SK-N-SH treated with all-trans-retinoic acid at 6 μM for 48 hours (cell line): ENCODE measurements at places on chromosomes 7 and 10.
A peak's percentile ranks its signal among the peaks of the same experiment; 100 is the strongest.

DNA sequence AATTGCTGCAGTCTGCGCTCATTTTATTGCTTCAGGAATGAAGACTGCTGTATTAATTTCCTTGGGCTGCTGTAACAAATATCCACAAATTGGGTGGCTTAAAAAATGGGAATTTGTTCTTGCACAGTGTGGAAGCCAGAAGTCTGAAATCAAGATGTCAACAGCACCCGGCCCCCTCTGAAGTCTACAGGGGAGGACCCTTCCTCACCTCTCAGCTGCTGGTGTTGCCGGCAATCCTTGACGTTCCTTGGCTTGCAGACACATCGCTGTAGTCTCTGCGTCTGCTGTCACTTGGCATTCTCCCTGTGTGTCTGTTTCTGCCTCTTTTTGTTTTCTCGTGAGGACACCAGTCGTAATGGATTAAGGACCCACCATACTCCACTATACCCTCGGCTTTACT lies 166.2 kb downstream of the PTPN20 start:
- ATAC-seq = no peak

DNA sequence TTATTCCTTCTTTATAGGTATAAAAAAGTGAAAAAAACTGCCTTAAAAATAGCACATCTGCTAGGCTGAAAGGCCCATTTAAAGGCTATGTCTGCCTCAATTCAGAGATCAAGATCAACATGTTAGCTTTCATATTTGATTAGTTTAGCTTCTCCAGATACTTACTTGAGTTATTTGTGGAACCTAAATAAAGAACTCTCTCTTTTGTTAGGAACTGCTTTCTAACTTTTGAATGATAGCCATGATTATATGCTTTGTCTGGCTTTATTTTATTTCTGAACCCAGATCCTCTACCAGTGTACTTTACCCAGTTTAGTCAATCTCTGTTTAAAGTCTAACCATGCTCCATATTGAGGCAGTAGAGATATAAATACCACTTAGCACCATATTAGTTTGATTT lies 515.5 kb upstream of the SEMA3D start:
- ATAC-seq = peak; percentile 68; the same call in 2 of the 3 replicates

GRCh38 chr7:70042533-70042932 lies 444.3 kb downstream of the AUTS2 start:
- ATAC-seq = peak; percentile 56

- ATAC-seq = no peak
Observed at GRCh38 chr10:6928586-6928985, 348.5 kb upstream of the PRKCQ start.
